ENCODE measurements at places on chromosomes 6 and 20. TPM values are rescaled to one million over a fixed set of nuclear protein-coding genes. Genes with fewer than 3 reads are reported as not detected.
A peak's percentile ranks its signal among the peaks of the same experiment; 100 is the strongest.

The ABHD16A gene
- polyA plus RNA-seq = 56.8 TPM

The TINAG gene
- not detected for polyA plus RNA-seq

The SPTLC3 gene
- 12.3 TPM for polyA plus RNA-seq

The NRSN1 gene
- 0.44 TPM for polyA plus RNA-seq

DNA sequence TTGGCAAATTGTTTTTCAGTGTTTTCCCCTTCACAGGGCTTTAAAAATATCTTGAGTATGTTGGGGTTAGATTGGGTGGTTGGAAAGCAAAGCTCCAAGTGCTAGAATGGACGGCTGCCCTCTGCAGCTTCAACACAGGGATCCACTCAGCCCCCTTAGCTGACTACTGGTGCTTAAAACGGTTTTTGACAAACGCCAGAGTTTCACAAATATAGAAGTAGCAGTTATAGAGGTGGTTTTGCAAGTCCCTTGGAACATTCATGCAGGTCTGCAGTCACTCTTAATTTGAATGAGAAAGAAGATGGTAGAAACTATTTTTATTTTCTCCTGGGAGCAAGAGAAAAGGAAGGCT lies 175.9 kb downstream of the ARID1B start:
- no peaks in the 10 kb centered on the region for H3K4me1 ChIP-seq
- no peaks in the 10 kb centered on the region for H3K36me3 ChIP-seq
- no peak overlapping the region for H3K4me3 ChIP-seq
- no peaks in the 10 kb centered on the region for H3K27me3 ChIP-seq
- no peak overlapping the region for H3K27ac ChIP-seq

GRCh38 chr6:43947860-43948259 lies 177.8 kb downstream of the VEGFA start:
- H3K27ac ChIP-seq = no peak overlapping the region
- no peak overlapping the region for H3K4me3 ChIP-seq

- H3K27ac ChIP-seq = no peak overlapping the region
- no peaks in the 10 kb centered on the region for H3K36me3 ChIP-seq
- H3K4me3 ChIP-seq = no peak overlapping the region
- no peak for DNase-seq
Measured at GRCh38 chr20:10581823-10582222, 92.0 kb downstream of the JAG1 start.

GRCh38 chr6:56803594-56803993 lies 151.3 kb upstream of the BEND6 start:
- H3K4me1 ChIP-seq = no peaks in the 10 kb centered on the region
- H3K27ac ChIP-seq = no peak overlapping the region
- no peak for DNase-seq
- no peaks in the 10 kb centered on the region for H3K27me3 ChIP-seq
- no peaks in the 10 kb centered on the region for H3K36me3 ChIP-seq

- no peaks in the 10 kb centered on the region for H3K36me3 ChIP-seq
- peak overlapping the region; percentile 36 for H3K27ac ChIP-seq
- no peaks in the 10 kb centered on the region for H3K27me3 ChIP-seq
- peaks cover 52% of the 10 kb centered on the region for H3K4me1 ChIP-seq
- H3K4me3 ChIP-seq = no peak overlapping the region
Measured at GRCh38 chr20:32191873-32192272, 15.7 kb downstream of the PLAGL2 start.

DNA sequence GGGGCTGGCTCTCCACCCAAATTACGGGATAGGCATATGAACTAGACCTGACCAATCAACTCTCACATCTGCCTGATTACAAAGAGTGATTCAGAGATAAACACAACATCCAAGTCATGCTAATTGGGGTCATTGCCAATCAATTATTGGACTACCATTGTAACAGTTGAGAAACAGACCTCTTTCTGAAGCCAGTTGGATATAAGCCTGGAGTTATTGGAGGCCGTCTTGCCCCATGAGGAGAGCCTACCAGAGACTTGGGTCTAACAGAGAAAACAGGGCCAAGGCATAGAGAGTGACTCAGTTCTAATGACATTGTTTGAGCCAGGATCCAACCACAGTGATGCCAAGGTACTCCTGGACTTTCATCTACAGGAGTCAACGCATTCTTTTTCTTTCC lies 39.4 kb upstream of the HIVEP2 start:
- H3K4me1 ChIP-seq = no peaks in the 10 kb centered on the region
- H3K4me3 ChIP-seq = no peak overlapping the region
- H3K27ac ChIP-seq = no peak overlapping the region
- no peaks in the 10 kb centered on the region for H3K27me3 ChIP-seq
- no peak for DNase-seq

GRCh38 chr6:128240024-128240428 lies 280.4 kb downstream of the PTPRK start:
- DNase-seq = no peak
- no peaks in the 10 kb centered on the region for H3K36me3 ChIP-seq
- no peaks in the 10 kb centered on the region for H3K27me3 ChIP-seq
- no peak overlapping the region for H3K27ac ChIP-seq
- H3K4me3 ChIP-seq = no peak overlapping the region

DNA sequence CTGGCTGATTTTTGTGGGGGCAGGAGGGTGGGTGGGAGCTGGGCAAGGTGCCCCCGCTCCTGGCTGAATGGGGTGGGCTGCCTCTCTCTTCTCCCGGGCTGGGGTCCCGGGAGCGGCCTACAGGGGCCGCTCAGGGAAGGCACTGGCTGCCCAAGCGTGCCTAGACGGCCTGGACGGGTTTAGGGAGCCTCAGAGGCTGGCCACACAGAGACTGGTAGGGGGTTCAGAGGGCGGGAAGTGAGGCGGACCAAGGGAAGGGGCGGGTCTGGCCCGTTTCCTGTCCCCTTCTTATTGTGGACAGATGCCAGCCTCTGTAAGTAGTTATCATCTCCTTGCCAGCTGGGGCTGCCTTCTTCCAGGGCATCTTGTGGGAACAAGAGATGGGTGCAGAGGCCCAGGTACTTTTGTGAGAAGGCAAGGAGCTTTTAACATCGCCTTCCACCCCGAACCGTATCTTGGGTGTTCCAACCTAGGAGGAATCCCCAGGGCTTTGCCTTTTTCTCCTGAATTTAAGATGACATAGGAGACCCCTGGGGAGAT lies 437 bp downstream of the CD40 start:
- H3K4me3 ChIP-seq = peak overlapping the region; percentile 48
- H3K27me3 ChIP-seq = no peaks in the 10 kb centered on the region
- peak; percentile 79 for DNase-seq
- H3K4me1 ChIP-seq = peaks cover 16% of the 10 kb centered on the region
- no peaks in the 10 kb centered on the region for H3K36me3 ChIP-seq
- H3K27ac ChIP-seq = peak overlapping the region; percentile 86

DNA sequence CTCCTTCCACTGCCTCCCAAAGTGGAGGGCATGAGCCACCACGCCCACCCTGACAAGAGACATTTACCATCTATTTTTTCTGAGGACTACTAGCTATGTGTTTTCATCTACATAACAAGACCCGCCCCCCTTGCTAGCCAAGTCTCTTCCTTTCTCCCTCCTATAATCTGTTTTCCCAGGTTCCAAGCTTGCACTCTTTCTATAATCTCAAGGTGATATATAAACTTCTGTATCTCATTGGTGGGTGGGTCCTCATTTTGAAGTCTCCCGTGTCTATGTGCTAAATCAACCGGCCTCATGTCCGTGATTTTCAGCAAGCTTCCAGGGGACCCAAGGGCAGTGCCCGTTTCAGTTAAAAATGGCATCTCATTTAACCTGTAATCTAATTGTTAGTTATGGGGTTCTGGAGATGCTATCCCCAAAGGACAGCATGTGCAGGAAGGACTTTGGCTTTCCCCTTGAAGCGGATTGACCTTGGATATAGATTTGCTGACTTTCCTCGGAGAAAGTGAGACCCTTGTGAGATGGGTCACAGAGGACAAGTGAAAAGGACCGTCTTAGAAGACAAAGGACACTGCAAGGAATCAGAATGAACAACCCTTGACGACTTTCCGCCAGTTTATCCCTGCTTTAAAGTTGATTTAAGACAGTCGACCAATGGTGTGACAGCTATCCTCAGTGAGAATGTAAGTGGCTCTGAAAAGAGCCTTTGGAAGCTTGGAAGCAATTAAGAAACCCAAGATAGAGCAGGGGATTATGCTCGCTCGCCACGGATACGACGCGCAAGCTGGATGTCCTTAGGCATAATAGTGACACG lies 22.4 kb downstream of the OR2B2 start:
- H3K4me1 ChIP-seq = peaks cover 42% of the 10 kb centered on the region
- H3K36me3 ChIP-seq = no peaks in the 10 kb centered on the region
- DNase-seq = no peak
- peak overlapping the region; percentile 28 for H3K4me3 ChIP-seq
- peaks cover 51% of the 10 kb centered on the region for H3K27me3 ChIP-seq

DNA sequence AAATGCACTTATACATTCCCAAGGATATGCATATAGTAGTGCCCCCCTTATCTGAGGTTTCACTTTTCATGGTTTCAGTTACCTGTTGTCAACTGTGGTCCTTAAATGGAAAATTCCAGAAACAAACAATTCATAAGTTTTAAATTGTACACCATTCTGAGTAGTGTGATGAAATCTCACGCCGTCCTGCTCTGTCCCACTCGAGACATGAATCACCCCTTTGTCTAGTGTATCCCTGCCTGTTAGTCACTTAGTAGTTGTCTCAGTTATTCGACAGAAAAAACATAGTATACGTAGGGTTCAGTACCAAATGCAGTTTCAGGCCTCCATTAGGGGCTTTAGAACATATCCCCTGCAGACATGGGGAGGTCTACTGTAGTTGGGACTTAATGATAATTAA lies 57.0 kb downstream of the MAP1LC3A start:
- no peak overlapping the region for H3K4me3 ChIP-seq
- DNase-seq = no peak
- H3K27me3 ChIP-seq = no peaks in the 10 kb centered on the region
- H3K4me1 ChIP-seq = no peaks in the 10 kb centered on the region

DNA sequence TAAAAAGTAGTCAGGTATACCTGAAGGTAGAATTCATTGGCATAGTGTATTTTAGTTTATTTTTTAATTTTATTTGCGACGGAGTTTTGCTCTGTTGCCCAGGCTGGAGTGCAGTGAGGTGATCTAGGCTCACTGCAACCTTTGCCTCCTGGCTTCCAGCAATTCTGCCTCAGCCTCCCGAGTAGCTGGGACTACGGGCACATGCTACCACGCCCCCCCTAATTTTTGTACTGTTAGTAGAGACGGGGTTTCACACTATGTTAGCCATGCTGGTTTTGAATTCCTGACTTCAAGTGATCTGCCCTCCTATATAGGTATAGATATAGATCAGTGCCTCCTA lies 102.8 kb upstream of the PRSS16 start:
- DNase-seq = no peak
- peak overlapping the region; percentile 58 for H3K4me3 ChIP-seq
- peaks cover 4% of the 10 kb centered on the region for H3K36me3 ChIP-seq
- H3K27me3 ChIP-seq = no peaks in the 10 kb centered on the region

- no peak for DNase-seq
- H3K27ac ChIP-seq = no peak overlapping the region
- H3K4me1 ChIP-seq = peaks cover 18% of the 10 kb centered on the region
- H3K4me3 ChIP-seq = no peak overlapping the region
- no peaks in the 10 kb centered on the region for H3K27me3 ChIP-seq
Measured at GRCh38 chr6:158323561-158323958, 11.3 kb downstream of the TULP4 start.

DNA sequence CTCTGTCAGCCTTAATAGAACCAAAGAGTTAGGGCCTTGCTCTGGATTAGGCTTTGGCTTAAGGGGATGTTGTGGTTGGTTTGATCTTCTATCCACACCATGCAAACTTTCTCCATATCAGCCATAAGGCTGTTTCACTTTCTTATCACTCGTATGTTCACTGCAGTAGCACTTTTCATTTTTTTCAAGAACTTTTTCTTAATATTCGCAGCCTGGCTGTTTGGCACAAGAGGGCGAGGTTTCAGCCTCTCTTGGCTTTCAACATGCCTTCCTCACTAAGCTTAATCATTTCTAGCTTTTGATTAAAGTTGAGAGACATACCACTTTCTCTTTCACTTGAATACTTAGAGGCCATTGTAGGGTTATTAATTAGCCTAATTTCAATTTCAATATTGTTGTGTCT lies 193.1 kb downstream of the NRN1 start:
- DNase-seq = no peak
- H3K4me3 ChIP-seq = no peak overlapping the region
- no peaks in the 10 kb centered on the region for H3K4me1 ChIP-seq
- H3K27me3 ChIP-seq = no peaks in the 10 kb centered on the region
- H3K36me3 ChIP-seq = no peaks in the 10 kb centered on the region
- H3K27ac ChIP-seq = no peak overlapping the region

GRCh38 chr6:138719744-138720143 lies 53.8 kb upstream of the CCDC28A start:
- no peaks in the 10 kb centered on the region for H3K27me3 ChIP-seq
- H3K36me3 ChIP-seq = no peaks in the 10 kb centered on the region
- peaks cover 3% of the 10 kb centered on the region for H3K4me1 ChIP-seq
- H3K27ac ChIP-seq = no peak overlapping the region
- H3K4me3 ChIP-seq = no peak overlapping the region

Data from left lung (tissue), 14 donors.